ENCODE measurements at places on chromosomes 3 and 15.

GRCh38 chr3:14208977-14209394 is 30.4 kb downstream of the LSM3 start:
- DNase-seq: peak; percentile 51

GRCh38 chr15:40323953-40324937 is 753 bp downstream of the INAFM2 start:
- DNase-seq: no peak

DNA sequence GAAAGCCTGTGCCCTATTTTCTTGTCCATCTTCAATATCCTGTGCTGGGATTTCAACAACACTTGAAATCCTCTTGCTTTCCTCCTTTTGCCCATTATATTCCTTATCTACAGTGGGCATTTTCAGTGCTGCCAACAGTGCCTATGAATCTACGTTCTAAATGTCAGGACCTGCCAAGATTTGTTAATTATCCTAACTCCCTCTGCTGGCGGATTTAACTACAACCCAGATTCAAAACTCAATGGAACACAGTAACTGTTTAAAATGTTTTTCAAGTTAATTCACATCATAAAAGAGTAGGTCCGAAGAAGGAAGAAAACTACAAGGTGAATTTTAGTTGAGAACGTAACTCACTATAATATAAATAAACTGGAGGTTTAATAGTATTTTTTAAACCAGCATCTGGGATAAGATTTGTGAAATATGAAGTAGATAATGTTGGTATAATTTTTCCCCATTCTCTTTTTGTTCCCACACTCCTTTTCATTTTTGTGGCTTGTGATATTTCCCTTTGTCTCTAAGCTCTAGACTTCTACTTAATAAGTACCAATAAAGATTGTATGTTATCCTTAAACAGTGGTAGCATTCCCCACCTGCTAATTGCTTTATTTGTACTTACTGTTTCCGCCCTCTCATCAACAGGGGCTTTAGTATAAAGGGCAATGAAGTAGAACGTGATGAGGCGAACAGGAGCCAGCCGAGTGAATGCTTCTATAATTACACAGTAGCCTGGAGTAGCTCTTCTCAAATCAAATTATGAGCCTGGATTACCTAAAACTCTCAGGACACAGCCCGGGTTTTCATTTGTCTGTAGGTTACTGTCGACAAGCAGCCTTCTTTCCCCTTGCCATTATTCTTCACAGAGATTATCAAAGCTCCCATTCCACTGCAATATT is 302.5 kb upstream of the ATP11B start:
- peak; percentile 16 for DNase-seq

DNA sequence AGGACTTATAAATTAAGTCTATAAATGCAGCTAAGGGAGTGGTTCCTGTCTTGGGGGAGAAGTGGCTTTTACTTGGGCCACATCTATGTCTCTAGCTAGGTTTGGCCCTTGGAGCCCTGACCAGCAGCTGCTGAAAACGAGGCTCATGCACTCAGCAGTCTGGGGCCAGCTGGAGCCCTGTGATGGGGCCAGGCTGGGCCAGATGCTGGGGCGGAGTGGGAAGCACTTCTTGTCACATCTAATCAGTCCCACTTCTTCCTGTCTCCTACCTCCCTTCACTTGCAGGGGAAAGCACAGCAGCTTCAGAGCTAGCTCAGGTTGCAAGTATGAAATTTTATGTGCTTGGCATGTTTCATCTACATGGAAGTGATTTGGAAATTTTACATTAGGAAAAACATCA is 209.9 kb upstream of the ROPN1 start:
- no peak for DNase-seq

GRCh38 chr3:130839813-130840212 is 54.1 kb upstream of the ATP2C1 start:
- DNase-seq: no peak

DNA sequence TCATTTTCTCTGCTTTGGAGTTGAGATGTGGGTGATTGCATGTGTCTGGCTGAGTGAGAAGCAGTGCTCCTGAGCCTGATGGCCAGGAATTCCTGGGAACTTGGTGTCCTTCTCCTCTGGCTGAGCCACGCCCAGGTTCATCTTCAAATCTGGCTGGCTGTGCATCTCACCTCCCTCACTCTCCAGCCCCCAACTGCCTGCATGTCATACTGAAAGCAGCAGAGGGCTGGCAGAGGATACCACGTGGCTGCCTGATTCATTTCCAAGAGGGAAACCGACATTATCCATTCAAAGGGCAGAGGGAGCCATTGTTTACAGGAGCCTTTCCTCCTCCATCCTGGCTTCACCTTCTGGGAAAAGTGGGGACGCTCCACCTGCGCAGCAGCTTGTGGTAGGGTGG is 57.4 kb downstream of the ABHD5 start:
- peak; percentile 46 for DNase-seq

DNA sequence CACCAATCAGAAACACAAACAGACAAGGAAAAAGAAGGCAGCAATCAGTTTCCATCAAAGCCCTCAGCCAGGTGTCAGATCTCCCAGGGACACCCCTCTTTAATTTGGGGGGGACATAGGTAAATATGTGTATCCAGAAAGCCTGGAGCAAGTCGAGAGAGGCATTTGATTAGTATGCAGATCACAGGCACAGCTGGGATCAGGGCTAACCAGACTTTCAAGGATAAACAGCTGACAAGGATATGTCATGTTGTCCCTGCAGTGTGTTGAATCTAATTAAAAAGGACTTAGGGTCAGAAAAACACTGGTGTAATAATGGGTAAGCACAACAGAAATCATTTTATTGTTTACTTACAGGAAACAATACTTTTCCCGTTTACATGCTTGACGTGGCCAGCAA is 30.2 kb downstream of the NSMCE3 start:
- DNase-seq: no peak

DNA sequence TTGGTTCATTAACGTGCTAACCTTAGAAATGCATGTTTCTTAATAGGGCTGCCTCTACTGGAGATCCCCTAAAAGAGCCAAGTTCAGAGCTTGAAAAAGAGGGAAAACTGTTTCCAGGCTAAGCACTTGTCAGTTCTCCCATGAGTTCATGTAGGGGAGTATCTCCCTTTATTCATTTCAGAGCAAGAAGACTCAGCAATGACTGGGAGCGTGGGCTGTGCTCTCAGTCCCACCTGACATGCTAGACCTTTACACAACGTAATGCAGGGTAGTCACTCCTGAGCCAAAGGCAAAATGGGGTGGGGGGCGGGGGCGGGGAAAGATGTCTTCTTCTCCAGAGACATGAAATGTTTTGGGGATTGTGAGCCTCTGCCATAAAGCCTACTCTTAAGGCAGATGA is 420.1 kb upstream of the MCTP2 start:
- DNase-seq: no peak

- DNase-seq: no peak
Observed at GRCh38 chr3:13707456-13707855, 158.5 kb downstream of the FBLN2 start.

GRCh38 chr3:188641076-188641475 is 487.1 kb downstream of the LPP start:
- no peak for DNase-seq

- DNase-seq: no peak
Observed at GRCh38 chr3:58484722-58485069, 7.2 kb upstream of the KCTD6 start.

DNA sequence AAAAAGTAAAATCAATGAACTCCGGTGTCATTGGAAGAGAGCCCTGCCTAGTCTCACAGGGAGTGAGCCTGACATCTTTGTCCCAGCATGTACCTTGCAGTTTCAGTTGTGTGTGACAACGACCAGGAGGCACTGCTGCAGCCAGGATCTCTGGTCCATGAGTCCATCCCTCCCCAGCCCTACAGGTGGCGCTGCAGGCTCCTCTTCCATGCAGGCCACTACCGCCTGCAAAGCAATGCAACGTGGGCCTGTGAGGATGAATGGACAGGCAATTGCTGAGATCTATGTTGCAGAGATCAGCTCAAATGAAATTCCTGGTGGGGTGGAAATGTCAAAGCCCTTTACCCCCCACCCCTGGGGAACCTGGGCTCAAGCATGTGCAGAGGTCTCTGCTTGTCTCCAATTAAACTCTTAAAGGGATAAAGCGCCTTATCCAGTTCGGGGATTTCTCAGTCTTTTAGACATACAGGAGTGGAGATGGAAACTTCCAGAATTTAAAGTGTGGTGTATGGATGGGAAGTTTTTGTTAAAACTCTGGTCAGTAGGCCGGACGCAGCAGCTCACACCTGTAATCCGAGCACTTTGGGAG is 35.8 kb downstream of the TKT start:
- peak; percentile 70 for DNase-seq

DNA sequence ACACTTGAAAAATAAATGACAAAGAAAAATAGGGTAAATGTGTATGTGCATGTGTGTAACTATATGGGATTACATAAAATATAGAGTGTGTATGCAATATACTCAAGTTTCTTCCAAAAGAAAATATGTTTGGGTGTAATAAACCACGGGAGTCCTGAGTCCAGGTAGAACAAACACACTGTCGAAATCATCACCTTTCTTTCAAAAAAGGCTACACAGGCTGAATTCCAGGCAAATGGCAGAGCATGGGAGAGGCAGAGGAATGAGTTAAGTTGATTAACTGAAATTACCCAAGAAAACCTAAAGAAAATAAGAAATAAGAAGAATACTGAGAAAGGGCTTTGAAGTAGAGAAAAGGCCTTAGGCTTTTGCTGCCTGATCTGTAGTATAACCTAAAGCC is 26.1 kb downstream of the CEP152 start:
- no peak for DNase-seq

DNA sequence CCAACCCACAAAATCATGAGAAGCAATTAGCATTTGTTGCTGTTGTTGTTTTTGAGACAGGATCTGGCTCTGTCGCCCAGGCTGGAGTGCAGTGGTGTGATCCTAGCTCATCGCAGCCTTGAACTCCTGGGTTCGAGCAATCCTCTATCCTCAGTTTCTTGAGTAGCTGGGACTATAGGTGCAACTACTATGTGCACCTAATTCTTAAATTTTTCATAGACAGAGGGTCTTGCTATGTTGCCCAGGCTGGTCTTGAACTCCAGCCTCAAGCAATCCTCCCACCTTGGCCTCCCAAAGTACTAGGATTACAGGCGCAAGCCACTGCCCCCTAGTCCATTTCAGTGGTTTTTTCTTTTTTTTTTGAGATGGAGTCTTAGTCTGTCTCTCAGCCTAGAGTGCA is 18.3 kb downstream of the PARP16 start:
- no peak for DNase-seq

GRCh38 chr3:151058740-151059139 is 26.7 kb upstream of the MED12L start:
- no peak for DNase-seq

GRCh38 chr3:194370753-194371152 is 1.2 kb upstream of the LRRC15 start:
- DNase-seq: no peak

DNA sequence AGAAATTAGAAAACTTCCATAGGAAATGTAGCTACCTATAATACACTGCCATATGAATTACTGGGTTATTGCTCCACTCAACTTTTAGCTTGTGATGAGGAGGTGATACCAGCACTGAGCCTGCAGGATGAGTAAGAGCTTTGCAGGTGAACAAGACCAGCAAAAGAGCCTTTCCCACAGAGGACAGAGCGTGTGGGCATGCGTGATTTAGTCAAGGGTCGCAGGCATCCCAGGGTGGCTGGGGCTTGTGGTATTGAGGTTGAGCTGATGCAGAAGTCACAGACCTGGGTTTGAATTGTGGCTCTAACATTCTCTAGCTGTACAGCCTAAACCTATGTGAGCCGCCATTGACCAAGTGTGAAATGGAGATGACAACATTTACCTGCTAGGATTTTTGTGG is 5.6 kb downstream of the NRROS start:
- no peak for DNase-seq

DNA sequence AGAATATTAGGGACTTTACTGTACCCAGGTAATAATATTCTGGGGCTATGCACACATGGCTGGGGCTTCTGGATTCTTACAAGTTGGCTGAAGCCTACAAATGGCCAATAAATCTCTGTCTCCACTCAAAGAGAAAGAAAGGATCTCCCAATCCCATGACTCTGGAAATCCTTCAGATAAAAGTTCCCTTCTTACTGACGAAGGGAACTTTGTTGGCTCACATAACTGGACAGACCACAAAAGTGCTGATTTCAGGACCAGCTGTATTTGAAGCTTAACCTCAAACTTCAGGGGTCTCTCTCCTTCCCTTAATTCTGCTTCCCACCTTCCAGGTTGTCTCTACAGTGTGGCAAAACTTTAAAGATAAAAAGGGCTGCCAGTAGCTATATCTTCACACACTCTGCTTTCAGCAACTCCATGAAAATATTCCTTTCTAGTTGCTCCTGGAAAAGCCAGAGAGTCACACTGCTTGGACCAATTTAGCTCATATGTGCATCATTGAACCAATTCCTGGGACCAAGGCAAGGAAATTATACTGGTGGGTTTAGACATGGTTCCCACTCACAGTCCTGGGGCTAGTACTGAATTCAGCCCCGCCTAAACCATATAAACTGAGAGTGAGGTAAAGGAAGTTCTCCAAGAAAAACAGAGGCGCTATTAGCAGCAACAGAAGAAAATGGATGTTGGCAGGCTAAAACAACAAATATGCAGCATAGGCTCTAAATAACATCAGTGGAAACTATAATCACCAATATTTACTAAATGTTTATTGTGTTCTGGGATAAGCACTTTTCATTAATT is 290.0 kb upstream of the GADL1 start:
- no peak for DNase-seq

- no peak for DNase-seq
Observed at GRCh38 chr15:45618813-45619212, 16.0 kb upstream of the SQOR start.

DNA sequence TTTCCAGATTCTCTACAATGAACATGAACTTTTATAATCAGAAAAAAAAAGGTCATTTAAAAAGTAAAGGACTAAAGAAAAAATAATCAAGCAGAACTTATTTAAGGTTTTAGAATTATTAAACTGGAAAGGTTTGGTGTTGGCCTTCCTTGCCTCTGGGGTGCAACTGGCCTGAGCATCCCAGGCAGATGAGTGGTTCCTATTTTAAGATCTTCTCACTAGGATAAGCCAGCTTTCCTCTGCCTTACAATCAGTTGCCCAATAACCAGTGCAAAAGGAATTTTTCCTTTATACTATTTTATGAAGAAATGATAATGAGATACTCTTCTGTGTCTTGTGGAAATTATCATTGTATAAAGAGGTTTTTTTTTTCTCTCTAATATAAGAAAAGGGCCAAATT is 56.6 kb downstream of the SEC22A start:
- no peak for DNase-seq

- peak; percentile 3 for DNase-seq
Observed at GRCh38 chr15:45588219-45588875, 1.2 kb downstream of the BLOC1S6 start.

DNA sequence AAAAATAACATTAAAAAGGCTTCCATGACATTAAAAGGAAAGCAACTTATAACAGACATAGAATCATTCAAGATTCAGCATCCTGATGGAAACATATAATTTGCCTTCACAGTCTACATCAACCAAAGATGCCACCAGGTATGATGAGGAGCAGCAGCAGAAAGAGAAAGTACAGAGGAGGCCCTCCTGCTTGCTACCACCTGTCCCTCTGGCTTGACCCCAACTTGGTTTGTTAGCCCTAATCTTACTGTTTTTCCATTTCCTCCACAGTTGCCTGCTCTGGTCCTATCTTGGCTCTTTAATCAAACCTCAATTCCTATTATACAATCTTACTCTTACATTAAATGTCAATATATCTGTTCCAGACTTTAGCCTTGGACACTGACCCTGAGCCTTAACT is 171.3 kb downstream of the DPH6 start:
- no peak for DNase-seq

- no peak for DNase-seq
Observed at GRCh38 chr15:72162569-72162968, 35.0 kb downstream of the GRAMD2A start.

- DNase-seq: no peak
Observed at GRCh38 chr3:42511736-42512135, 9.3 kb downstream of the VIPR1 start.

GRCh38 chr15:63848879-63849551 is 15.3 kb upstream of the HERC1 start:
- no peak for DNase-seq

Data from fibroblast of skin of abdomen (primary cell).